ENCODE measurements at places on chromosomes 5 and 9. TPM values are rescaled to one million over a fixed set of nuclear protein-coding genes. Genes with fewer than 3 reads are reported as not detected.

The HAPLN1 gene
- not detected for total RNA-seq

The IPO11 gene
- 59.2 TPM for total RNA-seq

The POU5F2 gene
- total RNA-seq, result 0.27 TPM

The DDX4 gene
- not detected for total RNA-seq

The TAF7 gene
- total RNA-seq, result 55.5 TPM

The PDE6A gene
- total RNA-seq, result not detected

The GPSM1 gene
- total RNA-seq, result 11.3 TPM

The TAF11L10 gene
- not detected for total RNA-seq

The MSX2 gene
- not detected for total RNA-seq

The SHOC1 gene
- total RNA-seq, result not detected

The GMCL2 gene
- not detected for total RNA-seq

The IL33 gene
- total RNA-seq, result not detected

The MACIR gene
- 6.6 TPM for total RNA-seq

The RAI14 gene
- 5.4 TPM for total RNA-seq

The SLC6A19 gene
- total RNA-seq, result not detected

The ELP1 gene
- 25.5 TPM for total RNA-seq

The GABRA6 gene
- not detected for total RNA-seq

The PCSK1 gene
- not detected for total RNA-seq

The ALDH1A1 gene
- total RNA-seq, result not detected

The AFAP1L1 gene
- not detected for total RNA-seq

The CDC23 gene
- 32.4 TPM for total RNA-seq

The CDH9 gene
- not detected for total RNA-seq

The KDM4C gene
- 26.2 TPM for total RNA-seq

The PCDHGB1 gene
- total RNA-seq, result not detected

The UGT3A2 gene
- total RNA-seq, result not detected

The OR1K1 gene
- not detected for total RNA-seq

The REEP5 gene
- 64.6 TPM for total RNA-seq

The WNK2 gene
- 1.2 TPM for total RNA-seq

The PCDHA10 gene
- total RNA-seq, result not detected

The HSD17B3 gene
- total RNA-seq, result not detected

The STK32A gene
- total RNA-seq, result not detected

The CD72 gene
- 9.8 TPM for total RNA-seq

The DMRTA1 gene
- not detected for total RNA-seq

The PCDHB7 gene
- total RNA-seq, result not detected

The ARHGEF28 gene
- 0.05 TPM for total RNA-seq

The LPAR1 gene
- not detected for total RNA-seq

The SPATA6L gene
- total RNA-seq, result 0.48 TPM

The DBH gene
- total RNA-seq, result not detected

The FUBP3 gene
- total RNA-seq, result 31.8 TPM

The PTBP3 gene
- 92.3 TPM for total RNA-seq

The DEPDC1B gene
- total RNA-seq, result 33.2 TPM

The NEURL1B gene
- 0.38 TPM for total RNA-seq

The NUTM2F gene
- total RNA-seq, result not detected

The CSNK1A1 gene
- 165 TPM for total RNA-seq

The CBY3 gene
- 0.67 TPM for total RNA-seq

Measured in activated CD4-positive, alpha-beta memory T cell treated with anti-CD3 and anti-CD28 coated beads for 36 hours (primary cell).